ENCODE measurements at places on chromosomes 7 and 10.

GRCh38 chr7:104845557-104845956, 168.4 kb upstream of the KMT2E start:
- DNase-seq = no peak

DNA sequence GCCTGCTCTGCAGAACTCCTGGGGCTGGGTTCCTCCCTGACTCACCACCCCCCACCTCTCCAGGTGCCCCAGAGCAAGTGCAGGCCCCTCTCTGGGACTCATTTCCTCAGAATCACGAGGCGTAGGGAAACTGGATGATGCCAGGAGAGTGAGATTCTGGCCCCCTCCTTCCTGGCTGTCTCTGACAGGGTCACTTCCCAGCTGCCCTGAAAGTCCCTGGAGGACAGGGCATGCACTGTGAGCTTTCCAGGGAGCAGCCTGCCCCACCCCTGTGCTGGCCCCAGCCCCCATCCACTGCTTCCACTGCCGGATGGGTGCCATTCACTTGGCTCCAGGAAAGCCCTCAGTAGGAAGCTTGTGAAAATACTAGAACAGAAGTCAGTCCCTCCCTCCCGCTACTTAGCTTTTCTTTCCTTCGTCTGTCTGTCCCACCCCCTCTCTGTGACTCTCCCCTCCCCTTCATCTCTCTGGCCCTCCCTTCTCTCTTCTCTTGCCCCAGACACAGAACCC, 10.4 kb downstream of the TACR2 start:
- no peak for DNase-seq

- DNase-seq = no peak
These were observed 438.0 kb downstream of the ETV1 start for GRCh38 chr7:13551503-13551902.

GRCh38 chr7:20449176-20449575, 118.5 kb downstream of the ITGB8 start:
- DNase-seq = no peak

GRCh38 chr7:28091190-28091589, 89.4 kb downstream of the JAZF1 start:
- no peak for DNase-seq

DNA sequence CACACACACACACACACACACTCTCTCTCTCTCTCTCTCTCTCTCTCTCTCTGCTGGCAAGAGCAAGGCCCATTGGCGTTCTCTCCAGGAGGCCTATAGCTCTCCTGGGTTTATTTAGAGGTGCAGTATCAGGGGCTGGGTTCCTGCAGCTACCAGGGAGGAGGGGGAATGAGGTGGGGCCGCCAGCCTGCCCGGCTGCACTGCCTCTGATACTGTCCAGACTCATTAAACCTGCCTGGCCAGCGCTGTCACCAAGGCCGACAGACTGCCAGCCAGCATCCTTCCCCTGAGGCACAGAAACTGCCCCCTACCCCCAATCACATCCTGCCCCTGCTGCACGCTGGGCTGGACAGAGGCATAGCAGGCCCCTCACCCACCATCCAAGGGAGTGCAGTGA, 4.3 kb downstream of the PRRT4 start:
- DNase-seq = no peak

All from hematopoietic multipotent progenitor cell treated with erythropoietin and hydrocortisone succinate and interleukin-3 and kit ligand, for 17 days (in vitro differentiated cells).